ENCODE measurements at places on chromosomes 7 and 10.

DNA sequence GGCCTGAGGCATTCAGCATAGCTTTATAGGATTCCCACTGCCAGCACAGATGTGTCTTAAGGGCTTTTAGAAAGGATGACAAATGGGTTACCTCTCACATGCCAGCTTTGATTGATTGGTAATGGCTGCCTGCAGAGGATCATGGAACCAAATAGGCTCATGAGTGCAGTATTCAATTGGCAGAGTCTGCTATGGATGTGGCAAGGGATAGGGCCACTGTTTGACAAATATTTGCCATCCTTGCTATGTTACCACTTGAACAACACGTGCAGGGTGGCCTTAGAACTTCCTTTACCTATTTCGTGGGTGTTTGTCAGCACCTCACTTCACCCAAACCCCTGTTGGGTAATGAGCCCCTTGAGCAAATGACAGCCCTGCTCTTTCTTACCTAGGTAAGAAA lies 139.2 kb downstream of the C10orf105 start:
- DNase-seq: no peak

GRCh38 chr7:22008087-22008486 lies 62.4 kb upstream of the CDCA7L start:
- DNase-seq: no peak

DNA sequence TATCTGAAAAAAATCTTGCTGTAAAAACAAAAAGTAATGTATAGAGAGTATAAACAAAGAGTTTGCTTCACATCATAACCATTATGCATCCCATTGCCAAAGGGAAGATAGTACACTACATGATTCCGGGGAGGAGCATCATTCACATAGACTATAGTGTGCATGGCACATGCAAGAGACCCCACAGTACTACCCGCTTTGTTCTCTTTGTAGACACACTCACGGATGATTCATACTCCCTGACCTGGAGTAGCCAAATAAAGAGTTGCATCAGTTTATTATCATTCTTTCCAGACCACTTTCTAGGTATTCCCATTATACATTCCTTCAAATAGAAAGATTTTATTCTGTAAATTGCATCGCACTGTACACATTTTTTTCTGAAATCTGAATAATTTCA lies 356.9 kb downstream of the PCDH15 start:
- peak; percentile 26 for DNase-seq

- DNase-seq: no peak
These were observed 523.6 kb downstream of the PTPRN2 start for GRCh38 chr7:158063850-158064610.

DNA sequence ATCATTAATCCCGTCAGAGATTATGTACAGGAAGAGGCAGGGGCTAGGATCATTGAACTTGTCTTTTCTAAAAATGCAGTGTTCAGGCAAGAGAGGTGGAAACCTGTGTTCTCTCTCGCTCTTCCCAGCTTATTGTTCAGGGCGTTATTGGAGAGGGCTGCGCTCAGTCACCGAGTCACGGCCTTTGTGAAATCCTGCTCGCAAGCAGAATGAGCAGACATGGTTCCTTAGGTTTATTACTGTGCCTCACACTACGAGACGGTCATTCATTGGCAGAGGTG lies 631 bp upstream of the PRKRIP1 start:
- DNase-seq: no peak

DNA sequence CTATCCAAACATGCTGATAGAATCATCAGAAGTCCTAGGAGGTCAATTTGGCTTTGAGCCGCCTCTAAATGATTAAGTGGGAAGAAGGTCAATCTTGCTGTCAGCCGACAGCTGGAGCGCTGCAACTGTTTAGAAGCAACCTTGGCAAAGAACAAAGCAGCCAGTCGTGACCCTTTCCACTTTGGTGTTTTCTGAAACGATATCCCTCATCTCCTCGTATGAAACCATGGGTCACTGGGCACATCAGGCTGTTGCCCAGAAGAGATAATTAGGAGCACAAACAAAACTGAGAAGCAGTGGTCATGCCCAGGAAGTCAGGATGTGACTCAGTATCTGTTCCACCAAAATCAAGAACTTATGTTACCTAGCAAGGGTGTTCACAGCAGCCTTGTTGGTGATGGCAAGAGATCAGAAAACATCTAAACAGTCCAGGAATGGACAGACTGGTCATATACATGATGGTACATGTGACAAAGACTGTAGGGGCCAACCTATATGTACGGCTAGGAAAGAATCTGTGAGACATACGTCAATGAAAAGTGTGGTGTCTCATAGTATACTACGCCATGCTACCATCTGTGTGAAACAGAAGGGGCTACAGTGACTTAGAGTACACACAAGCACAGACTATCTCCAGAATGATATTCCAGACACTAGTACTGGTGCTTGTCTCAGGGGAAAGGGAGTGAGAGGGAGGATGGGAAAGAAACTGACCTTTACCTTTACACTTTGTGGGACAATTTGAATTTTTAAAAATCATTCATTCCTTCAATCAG lies 22.4 kb downstream of the STN1 start:
- peak; percentile 77 for DNase-seq

- DNase-seq: no peak
These were observed 12.9 kb downstream of the EXOC4 start for GRCh38 chr7:133265821-133266220.

All from PC-3 (cell line).